Kidney (tissue), 22 donors: ENCODE measurements at places on chromosomes 7 and 10. TPM values are rescaled to one million over a fixed set of nuclear protein-coding genes. Genes with fewer than 3 reads are reported as not detected.

DNA sequence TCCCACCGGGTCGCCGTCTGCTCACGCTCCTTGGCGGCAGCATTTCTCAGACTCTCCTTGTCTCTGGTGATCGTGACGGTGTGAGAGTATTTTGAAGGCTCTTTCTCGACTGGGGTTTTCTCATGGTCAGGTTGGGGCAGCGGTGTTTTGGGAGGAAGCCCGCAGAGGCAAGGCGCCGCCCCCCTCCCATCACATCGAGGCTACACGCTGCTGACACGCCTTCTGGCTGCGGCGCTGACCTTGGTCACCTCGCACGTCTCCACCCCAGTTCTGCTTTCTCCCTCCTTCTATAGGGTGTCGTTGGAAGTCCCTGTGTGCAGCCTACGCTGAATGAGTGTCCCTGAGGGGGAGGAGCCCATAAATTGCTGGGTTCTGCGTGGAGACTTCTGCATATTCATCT, 55.2 kb downstream of the GLRX3 start:
- no peaks in the 10 kb centered on the region for H3K27me3 ChIP-seq
- H3K4me1 ChIP-seq: peaks cover 4% of the 10 kb centered on the region
- peaks cover 3% of the 10 kb centered on the region for H3K36me3 ChIP-seq
- H3K27ac ChIP-seq: no peak overlapping the region
- no peak for DNase-seq

DNA sequence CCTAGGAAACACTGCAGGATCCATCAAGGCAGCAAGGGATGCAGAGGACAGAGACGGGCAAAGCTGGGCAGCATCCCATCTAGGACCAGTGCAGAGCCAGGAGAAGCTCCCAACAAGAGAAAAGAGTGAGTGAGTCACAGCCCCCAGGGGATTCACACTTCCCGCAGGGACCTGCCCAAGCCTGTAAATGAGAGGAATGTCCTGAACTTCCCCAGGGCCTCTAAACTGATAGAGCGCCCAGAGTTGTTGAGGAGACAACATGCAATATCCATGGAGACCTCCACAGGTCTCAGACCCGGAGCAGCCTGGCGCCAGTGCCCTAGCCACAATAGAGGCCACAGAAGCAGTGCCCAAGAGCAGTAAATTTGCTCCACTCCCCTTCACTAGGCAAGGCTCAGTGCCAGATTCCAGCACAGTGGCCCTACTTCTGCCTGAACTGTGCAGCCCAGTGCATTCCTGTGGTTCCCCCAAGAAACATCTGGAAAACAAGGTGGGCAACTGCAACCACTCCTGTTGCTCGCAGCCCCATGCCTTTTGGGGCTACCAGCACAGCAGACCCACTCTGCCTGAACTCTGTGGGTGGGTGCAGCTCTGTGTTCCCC, 567.5 kb downstream of the POM121L12 start:
- H3K4me3 ChIP-seq: no peak overlapping the region
- no peaks in the 10 kb centered on the region for H3K36me3 ChIP-seq
- no peak overlapping the region for H3K27ac ChIP-seq
- no peaks in the 10 kb centered on the region for H3K27me3 ChIP-seq
- no peak for DNase-seq
- H3K4me1 ChIP-seq: no peaks in the 10 kb centered on the region

- H3K27me3 ChIP-seq: no peaks in the 10 kb centered on the region
- H3K36me3 ChIP-seq: no peaks in the 10 kb centered on the region
- H3K4me3 ChIP-seq: no peak overlapping the region
- DNase-seq: no peak
- H3K4me1 ChIP-seq: peaks cover 3% of the 10 kb centered on the region
Observed at GRCh38 chr7:29177963-29178600, 16.5 kb upstream of the CHN2 start.

GRCh38 chr7:19491821-19492452, 216.9 kb downstream of the POLR1F start:
- peak; percentile 21 for DNase-seq
- no peaks in the 10 kb centered on the region for H3K27me3 ChIP-seq
- no peaks in the 10 kb centered on the region for H3K4me1 ChIP-seq
- H3K27ac ChIP-seq: no peak overlapping the region
- H3K36me3 ChIP-seq: no peaks in the 10 kb centered on the region

- no peak for DNase-seq
- no peaks in the 10 kb centered on the region for H3K27me3 ChIP-seq
- no peaks in the 10 kb centered on the region for H3K4me1 ChIP-seq
- H3K36me3 ChIP-seq: no peaks in the 10 kb centered on the region
Observed at GRCh38 chr7:2452074-2452507, 24.1 kb downstream of the GRIFIN start.

- no peaks in the 10 kb centered on the region for H3K36me3 ChIP-seq
- H3K4me3 ChIP-seq: no peak overlapping the region
- no peak for DNase-seq
- H3K27ac ChIP-seq: no peak overlapping the region
- no peaks in the 10 kb centered on the region for H3K27me3 ChIP-seq
Observed at GRCh38 chr10:92678206-92678605, 11.5 kb upstream of the HHEX start.

DNA sequence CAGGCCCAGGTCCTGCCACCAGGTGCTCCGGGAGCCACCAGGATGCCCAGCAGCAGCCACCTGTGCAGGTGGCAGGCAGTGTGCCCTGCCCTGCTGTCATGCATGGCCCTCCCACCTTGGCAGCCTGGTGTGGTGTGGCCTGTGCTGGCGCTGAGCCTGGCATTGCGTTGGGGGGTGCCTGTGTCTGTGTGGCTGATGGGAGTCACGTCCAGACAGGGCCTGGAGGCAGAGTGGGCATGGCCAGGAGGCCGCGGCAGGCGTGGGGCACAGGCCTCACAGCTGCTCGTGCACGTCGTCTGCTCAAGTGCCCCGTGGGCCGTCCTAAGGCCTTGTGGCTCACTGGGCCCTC, 8.7 kb downstream of the TTYH3 start:
- H3K27me3 ChIP-seq: no peaks in the 10 kb centered on the region
- H3K36me3 ChIP-seq: no peaks in the 10 kb centered on the region
- no peak for DNase-seq
- H3K4me1 ChIP-seq: peaks cover 59% of the 10 kb centered on the region
- peak overlapping the region; percentile 92 for H3K27ac ChIP-seq

DNA sequence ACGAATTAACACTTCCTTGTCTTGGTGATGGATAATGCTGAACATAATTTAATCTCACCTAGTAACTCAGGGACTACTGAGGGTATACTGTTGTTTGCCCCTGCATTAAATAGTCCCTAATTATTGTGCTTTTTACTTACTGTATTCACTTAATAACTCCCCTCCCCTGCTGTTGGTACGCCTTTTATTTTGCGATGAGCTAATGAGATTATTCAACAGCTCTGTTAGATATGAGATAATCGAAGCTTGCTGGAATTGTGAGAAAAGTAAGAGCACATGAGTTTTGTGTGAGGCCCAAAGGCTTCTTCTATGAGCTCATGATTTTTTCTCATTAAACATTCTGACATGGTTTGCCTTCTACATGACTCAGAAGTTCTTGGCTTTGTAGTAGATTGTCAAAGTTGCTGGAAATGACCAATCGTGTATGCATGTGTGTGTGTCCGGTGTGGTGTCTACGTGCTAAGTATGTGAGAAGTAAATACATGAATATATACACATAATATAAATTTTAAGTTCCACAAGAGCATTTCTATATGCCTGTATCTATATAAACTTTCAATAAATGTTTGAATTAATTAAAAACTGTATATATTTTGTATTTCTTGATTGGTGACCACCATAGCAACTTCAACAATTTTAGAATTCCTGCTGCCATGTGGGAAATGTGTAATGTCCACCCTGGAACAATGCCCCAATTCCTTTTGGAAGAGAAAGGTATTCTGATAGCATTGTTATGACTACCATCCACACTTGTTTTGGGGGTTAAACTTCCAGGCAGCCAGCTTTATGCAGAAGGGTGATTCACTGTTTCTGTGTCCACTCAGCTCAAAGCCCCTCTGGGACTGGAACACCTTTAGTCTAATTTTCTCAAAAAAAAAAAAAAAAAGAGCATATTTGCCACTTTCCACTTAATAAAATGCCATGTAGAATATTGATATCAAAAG, 106.2 kb downstream of the SAMD9 start:
- no peaks in the 10 kb centered on the region for H3K4me1 ChIP-seq
- DNase-seq: no peak
- H3K36me3 ChIP-seq: no peaks in the 10 kb centered on the region

GRCh38 chr10:79929409-79929904, 19.4 kb downstream of the SFTPD start:
- H3K4me1 ChIP-seq: no peaks in the 10 kb centered on the region
- no peaks in the 10 kb centered on the region for H3K27me3 ChIP-seq
- no peak overlapping the region for H3K27ac ChIP-seq
- peak; percentile 87 for DNase-seq
- no peak overlapping the region for H3K4me3 ChIP-seq
- H3K36me3 ChIP-seq: no peaks in the 10 kb centered on the region

DNA sequence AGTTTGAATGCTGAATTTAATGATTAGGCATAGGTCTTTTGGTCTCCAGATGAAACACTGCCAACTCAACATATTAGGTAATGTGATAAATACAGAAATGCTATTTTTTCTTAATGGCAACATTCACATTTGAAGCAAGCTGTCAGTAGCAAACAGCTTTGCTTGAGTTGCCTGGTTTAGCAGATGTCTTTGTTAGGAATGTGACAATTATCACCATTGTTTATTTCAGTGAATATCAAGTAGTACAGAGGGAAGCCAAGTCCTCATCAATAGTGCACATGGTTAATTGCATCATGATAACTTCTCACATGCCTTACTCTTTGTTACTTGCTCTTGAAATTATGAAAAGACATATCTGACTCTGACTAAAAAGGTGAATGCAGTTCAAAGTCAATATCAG, 23.7 kb upstream of the SEPTIN7 start:
- no peaks in the 10 kb centered on the region for H3K27me3 ChIP-seq
- no peaks in the 10 kb centered on the region for H3K4me1 ChIP-seq
- H3K27ac ChIP-seq: no peak overlapping the region
- H3K36me3 ChIP-seq: no peaks in the 10 kb centered on the region
- no peak for DNase-seq

GRCh38 chr7:99766484-99767099, 17.4 kb downstream of the CYP3A4 start:
- no peak for DNase-seq
- H3K4me1 ChIP-seq: no peaks in the 10 kb centered on the region
- no peak overlapping the region for H3K27ac ChIP-seq
- no peaks in the 10 kb centered on the region for H3K27me3 ChIP-seq
- no peak overlapping the region for H3K4me3 ChIP-seq

DNA sequence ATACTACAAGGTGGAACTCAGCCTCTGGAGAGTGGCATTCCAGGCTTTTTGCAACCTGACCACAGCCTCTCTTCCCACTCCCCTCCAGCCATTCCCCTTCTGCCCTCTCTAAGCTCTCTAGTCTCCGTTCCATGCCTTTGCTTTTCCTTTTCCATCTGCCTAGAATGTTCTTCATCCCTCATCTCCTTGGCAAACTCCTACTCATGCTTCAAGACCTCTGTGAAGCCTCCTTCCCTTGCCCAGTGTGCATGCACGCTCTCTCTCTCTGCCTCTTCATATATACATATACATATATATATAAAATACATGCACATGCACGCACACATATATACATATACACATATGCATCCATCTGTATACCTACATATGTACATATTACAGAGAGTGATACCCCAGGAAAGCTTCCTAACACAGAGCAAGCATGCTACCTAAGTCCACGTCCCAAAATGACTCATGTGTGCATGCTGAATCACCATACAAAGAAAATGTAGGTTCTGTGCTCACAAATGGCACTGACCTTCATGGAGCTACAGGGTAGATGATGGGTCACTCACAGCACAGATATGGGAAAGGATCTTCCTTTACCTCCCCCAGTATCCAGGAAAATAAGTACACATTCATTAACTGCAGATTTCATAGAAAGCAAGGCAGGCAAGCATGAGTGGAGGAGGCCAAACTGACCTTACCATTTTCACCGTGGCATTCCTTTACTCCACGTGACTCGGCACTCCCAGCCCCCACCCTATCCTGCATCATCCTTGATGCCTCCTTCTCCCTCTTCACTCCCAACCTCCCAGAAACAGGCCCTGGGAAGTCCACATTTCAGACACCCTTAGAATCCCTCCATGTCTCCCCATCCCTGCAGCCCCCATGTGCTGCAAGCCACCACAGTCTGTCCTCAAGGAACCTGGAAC, 238.4 kb upstream of the ZMIZ1 start:
- no peak for DNase-seq
- H3K4me1 ChIP-seq: no peaks in the 10 kb centered on the region
- H3K4me3 ChIP-seq: no peak overlapping the region
- no peak overlapping the region for H3K27ac ChIP-seq
- H3K36me3 ChIP-seq: no peaks in the 10 kb centered on the region

- no peaks in the 10 kb centered on the region for H3K27me3 ChIP-seq
- no peaks in the 10 kb centered on the region for H3K4me1 ChIP-seq
- no peak overlapping the region for H3K4me3 ChIP-seq
- no peak overlapping the region for H3K27ac ChIP-seq
- no peak for DNase-seq
Observed at GRCh38 chr10:109475711-109476421, 447.4 kb downstream of the XPNPEP1 start.

DNA sequence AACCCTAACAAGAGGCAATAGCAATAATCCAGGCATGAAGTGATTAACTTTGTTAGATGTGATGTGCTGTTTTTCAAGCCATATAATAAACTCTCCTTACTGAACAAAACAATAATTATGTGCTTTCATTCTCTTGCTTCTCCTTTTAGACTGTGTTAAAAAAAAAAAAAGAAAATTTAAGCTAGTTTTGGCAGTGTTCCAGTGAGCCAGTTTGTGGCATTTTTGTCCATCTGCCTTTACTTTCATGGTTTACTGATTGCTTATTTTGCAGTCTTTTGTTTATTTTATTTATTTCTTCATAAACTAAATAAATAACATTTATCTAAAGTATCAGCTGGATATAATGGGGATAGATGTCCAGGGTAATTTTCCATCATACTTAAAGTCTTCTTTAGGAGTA, 625.3 kb downstream of the CNTNAP2 start:
- H3K4me3 ChIP-seq: no peak overlapping the region
- no peaks in the 10 kb centered on the region for H3K4me1 ChIP-seq
- no peak overlapping the region for H3K27ac ChIP-seq
- no peak for DNase-seq

DNA sequence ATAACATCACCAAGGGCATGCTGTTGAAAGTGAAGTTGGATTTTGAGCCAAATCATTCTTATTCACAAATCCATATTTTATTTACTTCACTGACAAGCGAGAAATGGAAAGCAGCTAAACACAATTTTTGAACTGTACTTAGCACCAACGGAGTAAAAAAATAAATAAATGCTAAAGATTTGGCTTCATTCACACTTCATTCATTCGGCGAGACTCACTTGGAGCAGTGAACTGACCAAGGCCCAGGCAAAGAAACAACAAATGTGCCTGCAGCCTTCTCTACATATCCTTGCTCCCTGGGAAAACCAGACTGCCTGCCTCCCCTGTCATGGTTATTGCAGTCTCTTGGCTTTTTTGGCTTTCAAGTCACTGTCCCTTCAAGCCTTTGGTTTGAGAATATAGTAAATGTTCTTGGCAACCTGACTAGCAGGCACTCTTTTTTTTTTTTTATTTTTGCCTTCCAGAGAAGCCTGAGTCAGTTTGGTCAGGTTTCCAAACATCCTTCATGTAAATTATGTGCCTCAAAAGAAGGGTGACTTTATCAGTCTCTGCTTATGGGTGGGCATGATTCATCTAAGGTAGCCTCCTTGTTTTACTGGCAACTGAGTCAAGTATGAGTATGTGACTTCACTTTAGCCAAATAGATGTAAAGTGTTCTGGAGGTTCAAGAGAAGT, 177.6 kb upstream of the MEOX2 start:
- no peaks in the 10 kb centered on the region for H3K4me1 ChIP-seq
- H3K36me3 ChIP-seq: no peaks in the 10 kb centered on the region
- H3K4me3 ChIP-seq: no peak overlapping the region
- H3K27ac ChIP-seq: no peak overlapping the region
- H3K27me3 ChIP-seq: no peaks in the 10 kb centered on the region

Gene STK31
- total RNA-seq: 0.44 TPM

Gene TMEM130
- 5.0 TPM for total RNA-seq

Gene PDE6C
- total RNA-seq: not detected

Gene MSANTD7
- 9.5 TPM for total RNA-seq

Gene FKBP9
- 109 TPM for total RNA-seq

Gene LMOD2
- not detected for total RNA-seq

Gene TMEM229A
- not detected for total RNA-seq
